ENCODE measurements at places on chromosomes 1 and 21.
A peak's percentile ranks its signal among the peaks of the same experiment; 100 is the strongest.

GRCh38 chr1:200198236-200198635, 170.7 kb downstream of the NR5A2 start:
- DNase-seq: peak; percentile 45

- DNase-seq: no peak
Observed at GRCh38 chr1:245996811-245997210, 510.3 kb downstream of the SMYD3 start.

DNA sequence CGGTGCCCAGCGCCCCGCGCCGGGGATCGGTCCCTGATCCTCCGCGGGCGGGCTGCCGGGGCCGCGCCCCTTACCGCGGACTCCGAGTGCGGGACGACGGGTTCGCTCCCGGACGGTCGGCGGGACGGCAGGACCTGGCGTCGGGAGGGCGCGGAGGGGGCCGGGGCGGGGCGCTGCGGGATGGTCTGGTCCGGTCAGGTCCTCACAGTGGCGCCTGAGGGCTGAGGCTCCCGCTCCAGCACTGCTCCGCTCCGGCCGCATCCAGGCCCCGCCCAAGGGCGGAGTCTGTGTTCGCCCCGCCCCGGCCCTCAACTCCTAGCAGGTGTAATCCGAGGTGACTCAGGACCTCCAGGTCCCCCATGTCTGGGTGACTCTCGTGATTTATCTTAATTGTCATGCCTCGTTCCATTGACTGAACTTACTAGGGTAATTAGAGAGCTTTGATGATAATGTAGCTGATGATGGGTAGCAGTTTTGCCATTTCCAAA, at the start of gene RAB3B:
Gene RAB3B, minus strand, starts transcription at position 223 of the 488 bp plus-strand sequence. CDS start 13,583 bp downstream, outside the sequence.
- DNase-seq: peak; percentile 93

DNA sequence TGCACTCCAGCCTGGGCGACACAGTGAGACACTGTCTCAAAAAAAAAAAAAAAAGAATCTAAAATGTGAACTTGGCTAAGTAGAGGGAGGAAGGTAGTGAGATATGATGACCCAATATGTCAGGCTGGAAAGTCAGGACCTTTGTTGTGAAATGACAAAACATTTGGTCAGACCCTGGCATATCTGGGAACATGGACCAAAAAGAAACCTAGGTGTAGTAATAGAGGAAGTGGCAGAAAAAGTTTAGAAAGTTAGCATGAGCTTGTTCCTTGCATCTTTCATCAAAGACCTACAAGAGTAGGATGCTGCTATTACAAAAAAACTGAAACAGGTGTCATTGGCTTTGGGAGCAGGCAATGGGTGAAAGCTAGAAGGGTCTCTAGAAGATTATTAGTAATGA, 7.3 kb upstream of the S100A3 start:
- no peak for DNase-seq

GRCh38 chr1:242019018-242019417, 20.1 kb upstream of the MAP1LC3C start:
- no peak for DNase-seq

- peak; percentile 77 for DNase-seq
Observed at GRCh38 chr1:200971955-200972711, 51.4 kb downstream of the KIF21B start.

GRCh38 chr21:35366394-35367080, 317.4 kb upstream of the RUNX1 start:
- DNase-seq: no peak

- peak; percentile 44 for DNase-seq
Observed at GRCh38 chr1:43844114-43844513, 89.5 kb upstream of the ARTN start.

GRCh38 chr1:205251576-205251975, 23.8 kb downstream of the TMCC2 start:
- no peak for DNase-seq

DNA sequence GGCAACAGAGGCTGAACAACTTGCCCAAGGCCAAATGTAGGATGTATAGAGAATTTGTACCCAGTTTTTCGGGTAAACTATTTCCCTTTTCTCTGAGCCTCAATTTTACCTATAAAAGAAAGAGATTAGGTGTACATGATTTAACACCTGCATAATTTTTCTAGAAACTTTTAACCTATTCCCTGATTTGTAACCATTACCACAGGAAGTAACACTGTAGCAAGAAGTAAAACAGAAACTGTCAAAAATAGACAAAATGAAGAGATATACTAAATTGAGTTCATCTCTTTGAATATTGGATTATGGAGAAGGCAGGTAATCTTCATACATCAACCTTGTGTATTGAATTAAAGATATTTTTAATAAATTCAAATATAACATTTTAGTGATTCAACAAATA, 136.2 kb downstream of the ZC3H11B start:
- no peak for DNase-seq

DNA sequence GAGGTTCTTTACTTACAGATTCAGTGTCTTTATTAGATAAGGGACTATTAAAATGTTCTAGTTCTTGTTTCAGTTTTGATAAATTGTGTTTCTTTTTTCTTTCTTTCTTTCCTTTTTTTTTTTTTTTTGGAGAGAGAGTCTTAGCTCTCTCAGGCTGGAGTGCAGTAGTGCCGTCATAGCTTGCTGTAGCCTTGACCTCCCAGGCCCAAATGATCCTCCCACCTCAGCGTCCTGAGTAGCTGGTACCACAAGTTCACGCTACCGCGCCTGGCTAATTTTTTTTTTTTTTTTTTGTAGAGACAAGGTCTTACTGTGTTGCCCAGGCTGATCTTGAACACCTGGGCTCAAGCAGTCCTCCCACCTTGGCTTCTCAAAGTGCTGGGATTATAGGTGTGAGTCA, 76.6 kb downstream of the TMEM200B start:
- no peak for DNase-seq

DNA sequence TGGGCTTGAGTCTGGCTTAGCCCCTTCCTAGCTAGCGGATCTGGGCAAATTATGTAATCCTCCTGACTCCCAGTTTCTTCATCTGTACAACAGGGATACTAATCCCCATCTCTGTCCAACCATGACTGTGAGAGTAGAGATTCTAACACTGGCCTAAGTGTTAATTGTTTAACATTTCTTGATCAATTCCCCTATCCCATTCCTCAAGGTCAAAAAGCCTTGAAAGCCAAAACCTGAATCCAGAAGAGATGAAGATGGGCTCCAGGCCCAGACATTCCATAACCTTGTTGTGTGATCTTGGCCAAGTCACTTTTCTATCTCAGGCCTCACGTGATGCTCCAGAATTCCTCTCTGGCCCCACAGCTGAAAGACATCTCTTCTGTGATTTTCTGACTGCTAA, 18.8 kb upstream of the PHLDA3 start:
- DNase-seq: no peak

DNA sequence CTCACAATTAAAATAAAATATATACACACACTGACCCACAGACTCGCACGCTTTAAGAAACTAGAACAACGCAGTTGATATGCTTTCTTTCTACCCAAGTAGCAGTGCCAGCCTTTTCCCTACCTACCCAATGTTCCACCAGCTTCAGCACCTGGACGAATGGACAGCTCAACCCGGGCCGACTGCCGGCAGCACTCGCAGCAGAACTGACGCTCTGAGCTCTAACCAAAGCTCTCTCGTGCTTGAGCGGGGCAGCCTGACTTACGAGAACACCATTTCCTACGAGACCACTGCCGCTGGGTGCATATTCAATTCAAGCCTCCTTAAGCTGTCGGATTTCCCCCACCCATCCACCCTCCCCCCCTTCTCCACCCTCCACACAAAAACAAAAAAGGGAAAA, 127.4 kb upstream of the DPYD start:
- DNase-seq: peak; percentile 79

DNA sequence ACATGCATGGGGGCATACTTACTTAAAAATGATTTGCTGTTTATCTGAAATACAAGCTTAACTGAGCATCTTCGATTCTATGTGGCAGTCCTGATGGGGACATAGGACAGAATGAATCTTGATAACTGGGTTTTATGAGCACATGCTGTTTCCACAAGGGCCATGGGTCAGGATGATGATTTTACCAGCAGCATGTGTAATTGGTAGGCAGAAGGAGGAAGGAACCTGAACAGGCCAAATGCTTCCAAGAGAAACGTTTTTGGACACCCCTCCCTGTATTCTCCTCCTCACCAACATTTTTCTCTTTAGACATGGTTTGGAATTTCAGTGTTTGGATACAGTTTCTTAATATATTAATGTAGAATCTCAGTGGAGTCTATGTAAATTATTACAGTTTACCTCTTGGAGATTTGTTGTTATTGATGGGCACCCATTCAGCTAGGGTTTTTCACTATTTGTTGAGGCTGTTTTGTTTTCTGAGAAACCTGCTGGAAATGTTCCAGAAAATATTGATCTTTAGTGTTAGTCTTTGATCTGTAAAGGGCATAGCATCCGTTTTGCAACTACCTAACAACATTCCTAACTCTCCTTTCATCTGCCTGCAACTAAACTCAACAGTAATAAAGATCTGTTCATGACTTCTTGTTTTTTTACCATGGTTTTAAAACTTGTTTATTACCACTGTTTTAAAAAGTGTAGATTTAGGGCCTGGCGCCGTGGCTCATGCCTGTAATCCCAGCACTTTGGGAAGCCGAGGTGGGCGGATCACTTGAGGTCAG, 42.0 kb downstream of the TBCE start:
- no peak for DNase-seq

DNA sequence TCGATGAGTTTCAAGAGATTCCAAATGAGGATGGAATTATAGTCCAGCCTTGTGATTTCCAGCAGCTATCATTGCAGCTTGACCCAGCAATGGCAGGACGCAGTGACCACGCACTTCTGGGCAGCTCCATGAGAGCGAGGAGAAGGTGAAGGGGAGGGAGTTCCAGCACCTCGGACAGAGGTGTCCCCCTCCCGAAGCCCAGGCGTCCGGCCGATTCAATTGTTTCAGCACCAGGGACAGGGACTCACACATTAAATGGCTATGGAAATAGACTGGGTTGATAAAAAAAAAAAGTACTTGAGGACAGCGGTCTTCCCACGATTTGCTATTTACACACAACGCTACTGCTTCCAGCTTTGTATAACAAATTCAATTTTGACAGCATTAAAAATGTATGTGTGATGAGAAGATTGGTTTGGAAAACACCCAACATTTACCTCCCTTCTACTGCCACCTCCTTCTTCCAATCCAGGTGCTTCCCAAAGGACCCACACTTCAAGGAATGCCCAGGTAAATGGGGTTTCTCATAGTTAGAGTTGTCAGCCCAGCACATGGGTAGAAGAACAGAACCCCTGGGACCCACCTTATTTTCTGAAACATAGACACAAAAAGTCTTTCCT, 71.8 kb downstream of the DISP3 start:
- peak; percentile 89 for DNase-seq

DNA sequence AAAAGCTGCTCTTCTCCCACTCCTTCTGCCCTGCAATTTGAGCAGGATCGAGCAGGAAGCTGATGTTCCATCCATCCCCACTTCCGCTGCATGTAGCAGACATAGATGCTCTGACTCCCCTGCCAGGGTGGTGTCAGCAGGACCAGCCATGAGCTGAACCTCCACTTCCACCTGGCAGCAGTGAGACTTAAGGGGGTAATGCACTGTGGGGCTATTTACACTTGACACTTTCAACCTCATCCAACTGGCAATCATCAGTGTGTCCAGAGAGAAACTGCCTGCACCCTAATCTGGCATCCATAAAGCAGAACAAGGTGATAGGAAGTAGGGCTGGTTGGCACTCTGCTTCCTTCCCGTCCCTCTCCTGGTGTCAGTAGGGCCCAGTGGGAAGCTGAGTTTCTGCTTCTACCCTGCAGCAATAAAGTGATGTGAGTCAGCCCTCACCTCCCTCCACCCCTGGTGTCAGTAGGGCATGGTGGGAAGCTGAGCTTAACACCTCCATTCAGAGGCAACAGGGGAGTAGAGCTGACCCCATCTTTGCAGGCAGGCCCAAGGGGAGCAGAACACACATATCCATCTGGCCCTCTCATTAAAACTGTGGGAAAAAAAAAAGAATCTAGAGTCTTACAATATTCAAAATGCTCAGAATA, 272.3 kb downstream of the PTPRU start:
- DNase-seq: no peak

GRCh38 chr21:25967901-25968438, 202.6 kb downstream of the APP start:
- no peak for DNase-seq

DNA sequence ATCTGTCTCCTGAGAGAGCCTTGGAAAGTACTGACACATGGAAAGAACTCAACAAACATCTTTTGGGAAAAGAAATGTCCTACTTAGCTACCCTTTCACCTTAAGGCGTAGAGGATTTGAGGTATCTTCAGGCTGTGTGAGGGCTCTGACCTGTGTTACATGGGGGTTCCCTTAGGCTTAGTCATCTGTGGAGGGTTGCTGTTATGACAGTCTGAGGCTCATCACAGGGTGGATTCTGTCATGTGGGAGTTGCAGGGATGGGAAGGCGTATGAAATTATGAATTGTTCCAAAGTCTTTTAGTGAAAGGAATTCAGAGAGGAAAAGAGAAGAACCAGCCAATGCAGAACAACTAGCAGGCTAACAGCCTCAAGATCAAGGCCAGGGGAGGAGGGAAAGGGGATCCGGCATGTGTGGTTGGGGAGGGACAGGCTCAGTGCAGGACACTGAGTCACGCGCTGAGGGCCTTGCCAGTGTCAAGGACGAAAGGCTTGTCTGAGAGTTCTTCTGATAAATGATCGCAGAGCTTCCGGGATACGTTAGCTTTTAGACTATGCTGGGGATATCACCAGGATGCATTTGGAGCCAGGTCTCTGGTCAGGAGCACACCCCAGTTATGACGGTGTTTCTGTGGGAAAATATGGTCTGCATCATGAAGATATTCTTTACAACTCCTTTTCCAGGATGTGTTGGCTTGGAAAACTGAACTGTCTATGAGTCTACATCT, 24.6 kb upstream of the PLA2G2C start:
- DNase-seq: no peak

DNA sequence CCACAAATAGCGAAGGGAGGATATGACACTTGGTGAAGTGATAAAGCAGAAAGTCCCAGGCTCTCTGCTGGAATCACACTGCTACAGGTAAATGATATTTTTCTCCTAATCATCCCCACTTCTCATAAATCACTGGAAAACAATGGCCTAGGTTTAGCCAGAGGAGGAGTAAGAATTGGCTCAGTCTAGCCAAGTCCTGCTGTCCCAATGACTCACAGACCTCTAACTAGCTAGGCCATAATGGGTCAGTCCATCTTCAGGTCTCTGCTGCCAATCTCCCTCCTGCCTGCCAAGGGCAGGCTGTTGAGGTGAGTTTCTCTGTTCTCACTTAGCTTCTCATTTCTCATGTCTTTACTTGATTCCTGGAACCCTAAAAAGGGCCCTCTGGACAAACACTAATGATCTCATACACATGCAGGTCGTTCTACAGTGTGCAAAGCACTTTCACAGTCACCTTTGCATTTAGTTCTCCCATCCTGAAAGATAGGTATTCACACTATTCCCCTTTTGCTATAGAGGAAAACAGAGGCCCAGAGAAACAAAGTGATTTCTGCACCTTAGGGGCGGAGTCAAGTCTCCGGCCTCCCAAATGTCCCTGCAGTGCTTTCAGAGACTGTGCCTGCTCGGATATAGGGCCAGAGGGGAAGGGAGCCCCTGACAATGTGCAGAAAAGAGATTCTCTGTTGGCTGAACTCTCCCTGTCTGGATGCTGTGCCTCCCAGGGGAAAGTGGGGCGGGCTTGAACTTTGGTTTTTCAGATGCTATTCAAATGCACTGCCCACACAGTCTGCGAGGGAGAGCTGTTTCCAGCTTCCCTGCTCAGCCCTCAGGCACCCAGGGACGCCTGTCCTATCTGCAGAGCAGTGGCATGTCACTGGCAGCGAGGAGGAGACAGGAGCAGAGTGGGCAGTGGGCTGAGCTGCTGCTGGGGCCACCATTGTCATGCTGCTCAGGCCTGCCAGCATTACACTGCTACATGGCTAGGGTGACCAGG, 3.9 kb upstream of the CDK18 start:
- peak; percentile 48 for DNase-seq
